ENCODE measurements at places on chromosomes 16 and 17.

GRCh38 chr17:9173386-9173983, 152.2 kb downstream of the NTN1 start:
- DNase-seq: no peak

GRCh38 chr17:259341-259976, 78.0 kb upstream of the DOC2B start:
- DNase-seq: no peak

DNA sequence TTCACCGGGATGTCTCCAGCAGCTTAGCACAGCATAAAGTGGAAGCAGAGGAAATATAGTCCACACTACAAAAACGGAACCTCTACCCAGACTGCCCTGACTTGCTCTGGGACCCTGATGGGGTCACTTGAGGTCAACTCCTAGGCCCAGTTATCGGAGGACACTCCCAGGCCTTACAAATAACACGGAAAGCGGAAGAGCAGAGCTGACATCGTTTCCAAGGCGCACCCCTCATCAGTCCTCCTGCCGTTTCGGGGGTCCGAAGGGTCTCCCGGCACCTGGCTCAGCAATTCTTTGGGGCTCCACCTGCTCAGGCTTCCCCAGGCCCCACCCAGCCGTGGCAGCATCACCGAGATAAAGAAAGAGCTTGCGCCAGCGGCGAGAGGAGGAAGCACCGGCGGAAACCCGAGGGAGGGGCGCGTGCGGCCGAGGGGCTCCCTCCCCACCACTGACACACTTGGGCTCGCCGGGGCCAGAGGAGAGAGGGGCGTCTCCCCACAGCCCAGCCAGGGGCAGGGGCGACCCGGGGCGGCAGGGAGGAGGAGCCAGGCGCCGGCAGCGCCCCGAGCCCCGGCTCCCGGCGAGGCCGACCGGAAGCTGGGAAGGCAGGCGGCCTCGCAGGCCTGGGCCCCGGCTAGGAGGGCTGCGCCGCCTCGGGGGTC, 727 bp downstream of the CORO7 start:
- DNase-seq: no peak

GRCh38 chr17:10384175-10384574, 11.4 kb upstream of the MYH13 start:
- no peak for DNase-seq

GRCh38 chr17:77700165-77700881, 258.2 kb upstream of the TNRC6C start:
- DNase-seq: no peak

GRCh38 chr16:19316846-19317245, 31.3 kb downstream of the CLEC19A start:
- DNase-seq: no peak

GRCh38 chr16:70522216-70523075, 908 bp downstream of the COG4 start:
- no peak for DNase-seq

DNA sequence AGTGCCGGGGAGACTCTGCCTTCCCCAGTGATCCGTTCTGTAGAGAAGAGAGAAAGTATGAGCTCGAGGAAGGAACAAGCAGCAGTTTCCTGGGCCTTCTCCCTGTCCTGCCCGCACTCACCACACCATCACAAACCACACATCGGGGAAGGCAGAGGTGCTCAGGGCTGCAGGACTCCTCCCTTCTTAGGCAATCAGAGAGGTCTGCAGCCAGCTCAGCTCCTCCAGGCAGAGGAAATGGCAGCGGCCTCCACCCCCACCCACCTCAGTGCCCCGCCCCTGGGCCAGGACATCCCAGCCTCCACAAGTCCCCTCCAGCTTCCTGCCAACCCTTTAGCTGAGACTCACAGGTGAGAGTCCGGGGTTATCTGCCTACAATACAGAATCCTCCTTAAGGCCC, 2.0 kb downstream of the ZNF319 start:
- DNase-seq: peak; percentile 6

DNA sequence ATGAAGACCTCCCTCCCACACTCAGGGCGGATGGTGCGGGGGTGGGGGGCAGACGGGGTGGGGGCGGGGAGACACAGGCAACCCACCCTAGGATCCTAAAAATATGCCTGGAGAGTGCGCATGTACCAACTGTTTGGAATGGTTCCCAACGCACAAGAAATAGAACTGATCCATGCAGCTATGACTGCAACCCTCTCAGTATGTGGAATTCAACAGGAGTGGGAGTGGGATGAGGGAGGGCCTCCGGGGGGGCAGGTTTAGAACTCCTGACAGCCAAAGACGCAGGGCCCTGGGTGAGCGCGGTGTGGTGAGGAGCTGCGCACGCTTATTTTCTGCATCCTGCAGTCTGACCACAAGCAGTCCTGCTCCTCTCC, 1.1 kb upstream of the P2RX5 start:
- no peak for DNase-seq

DNA sequence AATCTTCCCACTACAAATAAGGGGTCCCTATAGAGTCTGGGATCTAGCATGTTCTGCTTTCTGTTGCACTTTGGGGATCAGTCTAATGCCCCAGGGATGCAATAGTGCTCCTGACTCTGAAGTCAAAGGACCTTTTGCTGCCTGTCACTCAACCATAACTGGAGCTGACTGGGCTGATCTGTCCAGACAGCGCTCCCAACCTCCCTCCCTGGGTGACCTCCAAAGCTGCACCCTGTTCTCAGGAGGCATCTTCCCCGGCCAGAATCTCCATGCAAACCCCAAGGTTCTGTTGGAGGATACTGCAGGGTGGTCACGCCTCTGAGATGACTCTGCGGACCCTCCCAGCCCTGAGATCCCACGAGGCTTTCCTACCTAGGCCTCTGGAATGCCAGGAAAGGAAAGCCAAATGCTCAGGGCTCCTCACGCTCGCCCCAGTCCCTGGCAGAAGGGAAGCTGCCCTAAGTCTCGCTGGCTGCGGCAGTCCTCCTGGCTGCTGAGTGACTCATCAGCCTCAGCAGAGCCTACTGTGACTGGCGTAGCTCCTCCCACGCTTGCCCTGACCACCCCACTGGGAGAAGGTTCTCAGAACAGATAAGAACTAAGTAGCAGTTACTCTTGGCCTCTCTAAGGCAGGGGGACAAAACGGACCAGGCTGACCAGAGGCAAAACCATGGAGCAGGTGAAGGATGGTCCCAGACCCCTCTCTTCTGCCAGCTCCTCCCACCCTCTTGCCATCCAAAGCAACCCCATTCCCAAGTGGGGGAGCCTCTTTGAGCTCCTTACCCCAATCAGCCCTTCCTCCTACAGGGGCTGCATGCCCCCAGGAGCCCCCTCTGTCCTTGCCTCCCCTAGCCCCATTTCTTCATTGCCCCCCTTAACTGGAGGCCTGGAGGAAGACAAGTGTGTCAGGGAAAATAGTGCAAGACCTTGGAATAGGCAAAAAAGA, 124.1 kb upstream of the TNRC6C start:
- peak; percentile 84 for DNase-seq

DNA sequence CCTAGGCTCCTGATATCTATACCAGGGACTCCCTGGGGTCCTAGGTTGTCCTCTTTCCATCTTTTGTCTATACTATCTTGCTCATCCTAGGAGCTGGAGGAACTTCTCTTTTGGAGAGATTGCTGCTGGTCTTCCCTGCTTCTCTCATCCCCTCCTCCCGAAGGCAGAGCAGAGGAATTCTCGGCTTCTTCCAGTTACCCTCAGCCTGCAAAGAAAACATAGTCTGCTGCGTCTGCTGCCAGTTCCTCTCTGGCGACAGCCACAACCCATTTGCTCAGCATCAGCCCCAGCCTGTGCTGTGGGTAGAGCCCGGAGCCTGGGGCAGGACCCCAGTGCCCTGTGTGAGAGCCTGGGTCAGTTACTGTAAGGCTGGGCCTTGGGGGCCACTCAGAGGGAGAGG, 21.5 kb upstream of the DYNLL2 start:
- no peak for DNase-seq

DNA sequence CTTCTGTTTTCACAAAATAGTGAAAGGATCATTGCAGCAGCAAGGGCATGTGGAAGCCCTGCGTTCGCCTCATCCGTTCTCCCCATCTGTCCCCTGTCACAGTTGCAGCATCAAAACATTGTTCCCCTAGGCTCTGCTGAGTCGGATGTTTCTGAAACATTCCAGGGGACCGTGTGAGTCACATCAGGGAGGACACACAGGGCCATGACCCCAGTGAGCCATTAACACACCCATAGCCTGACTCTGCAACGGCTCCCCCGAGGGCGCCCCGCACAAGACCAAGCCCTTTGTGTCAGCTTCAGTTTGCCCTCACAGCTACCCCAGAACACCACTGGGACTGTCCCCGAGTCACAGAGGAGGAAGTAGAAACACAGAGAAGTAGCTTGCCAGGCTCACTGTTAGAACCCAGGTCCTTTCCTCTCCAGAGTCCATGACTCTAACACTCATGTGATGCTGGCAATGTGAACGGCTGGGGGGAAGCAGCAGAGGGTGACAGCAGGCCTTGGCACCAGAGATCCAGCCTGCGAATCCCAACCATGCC, 63.3 kb upstream of the HSBP1 start:
- no peak for DNase-seq

DNA sequence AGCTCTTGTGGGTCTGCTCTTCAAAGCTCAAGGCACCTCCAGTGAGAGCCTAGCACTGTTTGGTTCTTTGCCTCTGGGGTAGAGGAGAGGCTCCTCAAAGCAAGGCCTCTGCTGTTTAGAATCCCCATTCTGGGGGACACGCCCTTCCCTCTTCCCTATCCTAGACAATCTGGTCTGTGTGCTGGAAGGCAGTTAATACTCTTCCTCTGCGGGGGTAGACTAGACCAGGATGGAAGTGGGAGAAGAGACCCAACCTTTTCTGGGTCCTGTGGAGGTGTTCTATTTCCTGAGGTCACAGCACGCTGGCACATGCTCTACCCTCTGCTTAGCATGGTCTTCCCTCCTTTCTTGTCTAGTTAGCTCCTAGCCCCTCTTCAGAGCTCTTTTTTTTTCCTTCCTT, 7.7 kb downstream of the ERAL1 start:
- DNase-seq: no peak

- no peak for DNase-seq
These were observed 1.2 kb downstream of the TMC6 start for GRCh38 chr17:78127239-78127887.

GRCh38 chr16:69190598-69190997, 3.6 kb downstream of the SNTB2 start:
- DNase-seq: no peak

- DNase-seq: peak; percentile 52
These were observed 381 bp upstream of the HSD11B2 start for GRCh38 chr16:67430504-67430976.

GRCh38 chr16:88924834-88925539, 52.0 kb downstream of the CBFA2T3 start:
- peak; percentile 88 for DNase-seq

DNA sequence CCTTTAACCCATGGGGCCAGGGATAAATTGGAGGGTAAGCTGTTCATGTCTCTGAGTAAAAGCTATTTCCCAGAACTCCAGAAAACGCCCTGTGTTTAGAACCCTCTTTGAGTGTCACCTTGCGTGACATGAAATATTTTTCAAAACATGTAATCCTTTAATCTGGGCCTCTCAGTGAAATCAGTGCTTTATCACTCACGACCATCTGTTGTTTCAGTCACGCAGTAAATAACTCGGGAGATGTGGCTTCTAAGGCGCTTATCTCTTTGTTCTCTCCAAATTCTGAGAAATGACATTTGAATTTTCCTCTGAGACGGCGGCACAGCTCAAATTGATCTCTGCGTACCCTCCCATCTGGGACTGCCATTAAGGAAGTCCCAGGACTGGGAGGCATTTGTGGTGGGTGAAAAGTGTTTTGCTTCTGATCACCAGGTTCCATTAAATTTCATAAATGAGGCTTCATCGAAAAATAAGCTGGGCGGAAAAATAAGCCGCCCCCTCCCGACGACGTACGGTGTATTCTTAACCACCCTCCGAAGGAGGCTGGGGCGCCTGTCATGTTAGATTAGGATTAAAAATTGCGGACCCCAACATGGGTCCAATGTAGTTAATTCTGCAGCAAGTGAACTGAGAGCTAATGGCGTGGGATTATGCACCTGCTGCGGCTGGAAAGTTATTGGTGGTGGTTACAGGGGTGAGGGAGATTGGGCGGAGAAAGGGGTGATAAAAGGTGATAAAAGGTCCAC, 12.7 kb downstream of the WFDC1 start:
- DNase-seq: no peak

GRCh38 chr17:34301986-34302385, 16.4 kb downstream of the CCL11 start:
- no peak for DNase-seq

DNA sequence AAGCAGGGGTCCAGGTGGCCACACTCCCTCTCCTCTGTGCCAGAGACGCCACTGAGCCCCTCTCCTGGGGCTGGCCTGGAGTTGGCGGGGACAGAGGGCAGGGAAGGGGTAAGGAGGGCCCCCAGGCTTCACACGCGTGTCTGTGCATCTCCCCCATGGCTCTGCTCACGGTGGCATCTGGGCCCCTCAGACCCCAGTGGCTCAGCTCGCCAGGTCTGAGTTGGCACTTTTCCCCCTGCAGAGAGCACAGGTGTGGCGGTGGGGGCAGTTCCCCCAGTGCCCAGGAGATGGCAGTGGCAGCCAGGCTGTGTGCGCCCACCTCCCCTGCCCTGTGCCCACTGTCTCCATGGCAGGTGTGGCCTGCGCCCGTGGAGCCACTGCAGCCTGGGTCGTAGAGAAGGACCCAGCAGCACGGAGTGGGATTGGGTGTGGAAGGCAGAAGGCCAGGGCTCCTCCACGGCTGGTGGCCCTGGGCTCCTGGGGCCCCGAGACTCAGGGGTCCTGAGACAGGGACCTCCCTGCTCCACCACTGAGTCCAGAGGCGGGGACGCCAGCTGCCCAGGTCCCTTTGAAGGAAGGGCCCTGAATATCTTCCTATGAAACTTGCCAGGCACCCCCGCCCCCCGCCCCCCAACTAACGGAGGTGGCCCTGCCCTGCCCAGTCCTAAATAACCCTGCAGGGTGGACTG, 4.3 kb upstream of the APRT start:
- DNase-seq: peak; percentile 78

DNA sequence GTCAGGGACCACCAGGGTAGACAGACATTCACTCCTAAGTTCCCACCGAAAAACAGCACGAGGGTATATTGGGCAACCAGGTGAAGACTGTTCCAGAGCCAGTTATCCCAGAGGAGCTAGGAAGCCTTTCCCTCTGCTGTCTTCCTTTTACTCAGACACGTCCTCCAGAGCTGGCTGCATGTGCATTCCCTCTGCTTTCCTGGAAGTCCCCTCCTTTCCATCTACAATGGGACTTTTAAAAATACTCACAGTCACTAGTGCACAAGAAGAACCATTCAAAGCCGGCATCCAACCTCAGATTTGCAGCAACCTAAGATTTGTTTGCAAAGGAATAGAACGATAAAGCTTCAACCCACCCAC, 32.5 kb upstream of the CRISPLD2 start:
- no peak for DNase-seq

GRCh38 chr16:59048876-59049275, 314.8 kb upstream of the GOT2 start:
- no peak for DNase-seq

- no peak for DNase-seq
These were observed 18.3 kb downstream of the TMEM100 start for GRCh38 chr17:55704401-55704800.

GRCh38 chr16:67968400-67969253, at the start of gene SLC12A4:
SLC12A4 (minus strand) TSS chr16:67968637; CDS start chr16:67968553, 84 bp downstream.
- DNase-seq: peak; percentile 91
